ENCODE measurements at places on chromosomes 4 and X.

- no peak for DNase-seq
These were observed 8.5 kb upstream of the ELMOD2 start for GRCh38 chr4:140515423-140515822.

DNA sequence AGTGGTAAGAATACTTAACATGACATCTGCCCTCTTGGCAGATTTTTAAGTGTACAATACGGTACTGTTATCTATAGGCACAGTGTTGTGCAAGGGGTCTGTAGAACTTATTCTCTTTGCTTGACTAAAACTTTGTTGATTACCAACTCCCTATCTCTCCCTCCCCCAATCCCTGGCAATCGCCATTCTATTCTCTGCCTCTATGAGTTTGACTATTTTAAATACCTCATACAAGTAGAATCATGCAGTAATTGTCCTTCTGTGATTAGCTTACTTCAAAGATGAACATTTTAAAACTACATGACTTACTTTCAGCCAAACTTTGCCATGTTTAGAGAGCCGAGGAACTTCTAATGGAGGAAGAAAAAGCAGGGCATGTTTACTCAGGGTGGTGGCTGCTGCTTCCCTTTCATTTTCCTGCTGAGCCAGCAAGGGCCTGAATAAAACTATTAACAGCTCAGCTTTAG, 62.4 kb downstream of the APOO start:
- no peak for DNase-seq

DNA sequence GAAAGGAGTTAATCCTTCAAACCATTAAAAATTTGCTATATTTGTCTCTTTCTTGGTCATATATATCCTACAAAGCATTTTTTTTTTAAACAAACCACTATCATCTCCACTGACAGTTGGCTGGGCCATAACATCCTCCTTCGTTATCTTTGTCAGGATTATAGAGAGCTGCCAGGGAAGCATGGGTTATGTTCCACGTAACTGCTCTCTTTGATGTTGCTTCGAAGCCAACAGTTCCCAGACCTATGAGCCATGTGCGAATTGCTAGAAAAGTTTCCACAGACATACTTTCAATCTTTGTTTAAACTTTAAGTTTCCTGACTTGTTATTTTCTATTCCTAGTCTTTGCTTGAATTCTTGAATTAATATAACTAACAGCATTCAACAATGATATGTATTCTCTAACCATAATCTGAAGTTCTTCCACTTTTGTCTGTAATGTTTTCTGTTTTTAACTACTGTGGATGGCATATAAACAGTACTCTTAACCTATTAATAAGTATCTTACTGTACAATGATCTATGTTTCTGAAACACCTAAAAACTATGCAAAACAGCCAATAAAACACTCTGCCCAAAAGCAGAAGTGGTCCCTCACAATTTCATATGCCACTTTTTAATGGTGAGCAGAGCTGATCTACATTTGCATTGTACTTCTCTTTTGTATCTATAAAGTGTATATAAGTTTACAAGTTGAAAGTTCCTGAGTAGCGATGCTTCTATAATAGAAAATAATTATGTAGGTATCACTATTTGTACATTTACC, 37.9 kb downstream of the EREG start:
- DNase-seq, result no peak

DNA sequence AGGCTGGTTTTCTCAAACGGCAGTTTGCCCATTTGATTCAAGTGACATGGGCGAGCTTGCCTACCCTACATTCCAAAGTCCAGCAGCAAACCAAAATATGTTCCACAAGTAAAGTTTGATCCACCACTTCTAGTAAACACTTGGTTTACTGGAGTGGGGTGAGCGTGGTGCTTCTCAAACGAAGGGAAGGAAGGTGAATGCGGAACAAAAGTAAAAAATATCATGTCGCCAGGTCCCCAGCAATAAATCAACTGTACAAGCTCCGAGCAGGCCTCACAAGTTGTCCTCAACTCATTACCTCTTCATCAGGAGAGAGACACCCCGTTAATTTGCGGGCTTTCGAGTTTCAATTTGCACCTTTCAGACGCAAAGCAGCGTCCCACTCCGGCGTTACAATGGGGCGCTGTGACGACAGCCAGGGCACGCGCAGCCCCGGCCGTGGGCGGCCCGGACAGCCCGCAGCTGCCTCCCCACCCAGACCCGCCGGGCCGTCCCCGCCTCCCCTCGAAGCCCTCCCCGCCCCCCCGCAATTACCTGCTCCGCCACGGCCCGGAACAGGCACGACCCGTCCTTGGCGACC, 1.0 kb downstream of the OTUD4 start:
- DNase-seq, result peak; percentile 62
